ENCODE measurements at places on chromosomes 4 and X.

DNA sequence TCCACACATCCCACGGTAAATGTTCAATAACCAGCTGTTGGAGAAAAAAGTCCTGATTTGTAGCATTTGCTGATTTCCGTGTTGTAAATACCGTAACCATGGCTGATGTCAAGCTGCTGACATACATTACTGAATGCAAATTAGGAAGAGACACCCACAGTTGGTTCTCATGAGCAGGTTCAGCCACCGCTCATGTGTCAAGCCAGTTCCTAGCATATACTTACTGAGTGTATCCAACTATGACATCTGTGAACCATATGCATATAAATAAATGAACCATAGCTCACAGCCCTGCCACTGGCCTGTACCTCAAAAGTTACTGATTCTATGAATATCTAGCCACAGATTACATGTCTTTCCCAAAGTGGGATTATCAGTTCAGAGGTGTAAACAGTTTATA lies 29.5 kb downstream of the FHDC1 start:
- no peak for DNase-seq

GRCh38 chr4:173243917-173244658 lies 75.5 kb downstream of the GALNT7 start:
- no peak for DNase-seq

- no peak for DNase-seq
Measured at GRCh38 chrX:16997313-16997712, 50.9 kb downstream of the REPS2 start.

DNA sequence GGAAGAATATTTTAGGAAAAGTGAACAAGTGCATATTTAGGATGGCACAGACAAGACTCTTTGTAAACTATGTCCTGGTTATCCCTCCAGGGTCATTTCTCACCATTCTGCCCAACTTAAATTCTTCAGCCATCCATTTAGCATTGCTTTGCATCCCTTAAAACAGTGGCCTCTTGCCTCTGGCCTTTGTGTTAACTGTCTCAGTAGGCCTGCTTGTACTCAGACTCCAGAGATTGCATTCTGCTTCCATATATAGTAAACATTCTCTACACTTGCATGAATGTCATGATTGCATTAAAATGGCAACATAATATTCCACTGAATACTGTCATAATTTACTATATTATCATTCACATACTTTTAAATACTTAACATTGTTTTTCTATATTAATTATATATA lies 43.2 kb downstream of the NR3C2 start:
- DNase-seq, result no peak

- no peak for DNase-seq
Measured at GRCh38 chr4:170247596-170247995, 157.8 kb upstream of the AADAT start.

Data from RPMI8226 (cell line).